SJSA1 (cell line): ENCODE measurements at places on chromosomes 1 and 21. TPM values are rescaled to one million over a fixed set of nuclear protein-coding genes. Genes with fewer than 3 reads are reported as not detected.
A peak's percentile ranks its signal among the peaks of the same experiment; 100 is the strongest.

Gene NPPB
- total RNA-seq = 112 and 320 TPM in 2 replicates

- DNase-seq = peak; percentile 68
Observed at GRCh38 chr1:96388421-96389310, 332.9 kb upstream of the PTBP2 start.

Gene ANKRD35
- not detected in 2 replicates for total RNA-seq

Gene TAS1R1
- total RNA-seq = not detected in 2 replicates

- no peak for DNase-seq
Observed at GRCh38 chr1:77927414-77927813, 39.0 kb downstream of the NEXN start.

DNA sequence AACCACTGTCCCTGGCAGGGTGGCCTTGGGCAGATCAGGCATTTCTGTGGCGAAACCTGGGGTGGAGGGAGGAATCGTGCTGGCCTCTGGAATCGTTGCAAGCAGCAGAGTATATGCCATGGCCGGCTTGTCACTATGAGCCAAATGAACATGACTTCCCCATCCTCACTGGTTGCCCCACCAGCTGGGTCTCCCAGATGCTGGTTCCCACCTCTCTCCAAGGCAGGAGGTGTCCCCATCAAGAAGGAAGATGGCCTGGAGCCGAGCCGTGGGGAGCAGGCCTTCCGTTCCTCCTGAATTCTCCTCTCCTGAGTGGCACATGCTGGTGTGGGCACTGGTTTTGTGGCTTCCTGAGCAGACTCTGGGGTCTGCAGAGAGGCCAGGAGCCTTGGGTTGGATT is 60.2 kb upstream of the ACTRT2 start:
- no peak for DNase-seq
